ENCODE measurements at places on chromosomes 7 and 10.

DNA sequence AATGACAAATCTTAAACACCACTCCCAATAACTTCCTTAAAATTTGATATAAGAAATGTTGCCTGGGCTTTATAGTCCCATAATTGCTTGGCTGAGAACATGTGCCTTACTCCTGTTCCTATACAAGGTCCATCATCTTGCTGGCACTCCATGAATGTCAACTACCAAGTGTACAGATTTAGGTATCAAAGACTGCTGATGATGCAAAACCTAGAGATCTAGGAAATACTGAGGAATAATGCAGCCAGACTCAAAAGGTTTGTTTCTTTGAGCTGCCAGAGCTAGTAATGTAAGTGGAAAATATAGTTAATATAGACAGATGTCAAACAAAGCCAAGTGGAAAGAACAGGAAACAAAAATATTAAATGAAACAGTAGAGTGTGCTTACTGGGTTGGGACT is 121.1 kb downstream of the DYNC1I1 start:
- no peak for DNase-seq

- no peak for DNase-seq
Measured at GRCh38 chr10:44865289-44865671, 45.9 kb upstream of the TMEM72 start.

- DNase-seq = no peak
Measured at GRCh38 chr10:24277771-24278170, 68.8 kb downstream of the KIAA1217 start.

GRCh38 chr10:119416855-119417254 is 125.7 kb downstream of the RGS10 start:
- DNase-seq = no peak

GRCh38 chr10:132158122-132158741 is 28.5 kb upstream of the DPYSL4 start:
- no peak for DNase-seq

- DNase-seq = no peak
Measured at GRCh38 chr7:143396625-143397556, 11.8 kb downstream of the EPHA1 start.

DNA sequence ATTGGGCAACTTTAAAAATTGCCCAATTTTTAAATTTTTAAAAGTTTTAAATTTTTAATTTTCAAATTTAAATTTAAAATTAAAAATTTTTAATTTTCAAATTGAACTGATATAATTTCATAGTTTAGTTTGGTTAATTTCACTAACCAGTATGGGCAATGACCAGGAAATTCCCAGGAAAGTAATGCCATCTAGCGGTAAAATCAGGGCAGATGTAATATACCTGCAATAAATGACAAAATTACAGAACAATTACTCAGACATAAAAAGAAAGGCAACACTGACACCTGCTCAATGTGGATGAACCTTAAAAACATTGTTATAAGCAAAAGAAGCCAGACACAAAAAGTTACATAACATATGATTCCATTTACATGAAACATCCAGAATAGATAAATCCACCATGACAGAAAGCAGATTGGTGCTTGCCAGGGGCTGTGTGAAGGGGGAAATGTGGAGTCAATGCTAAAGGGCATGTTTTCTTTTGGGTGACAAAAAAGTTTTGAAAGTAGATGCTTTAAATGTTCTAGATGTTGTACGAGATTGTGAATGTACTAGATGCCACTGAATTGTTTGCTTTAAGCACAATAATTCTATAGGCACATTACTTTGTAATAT is 28.6 kb upstream of the SLC16A12 start:
- no peak for DNase-seq

GRCh38 chr10:99976886-99977665 is 32.7 kb downstream of the DNMBP start:
- no peak for DNase-seq

GRCh38 chr10:3354174-3354900 is 181.8 kb upstream of the PITRM1 start:
- no peak for DNase-seq

GRCh38 chr10:97450828-97451227 is 4.9 kb downstream of the ZDHHC16 start:
- no peak for DNase-seq

- DNase-seq = peak; percentile 38
Measured at GRCh38 chr7:2637505-2638223, 5.9 kb downstream of the TTYH3 start.

GRCh38 chr7:92841192-92841591 is 4.8 kb upstream of the CDK6 start:
- DNase-seq = no peak

DNA sequence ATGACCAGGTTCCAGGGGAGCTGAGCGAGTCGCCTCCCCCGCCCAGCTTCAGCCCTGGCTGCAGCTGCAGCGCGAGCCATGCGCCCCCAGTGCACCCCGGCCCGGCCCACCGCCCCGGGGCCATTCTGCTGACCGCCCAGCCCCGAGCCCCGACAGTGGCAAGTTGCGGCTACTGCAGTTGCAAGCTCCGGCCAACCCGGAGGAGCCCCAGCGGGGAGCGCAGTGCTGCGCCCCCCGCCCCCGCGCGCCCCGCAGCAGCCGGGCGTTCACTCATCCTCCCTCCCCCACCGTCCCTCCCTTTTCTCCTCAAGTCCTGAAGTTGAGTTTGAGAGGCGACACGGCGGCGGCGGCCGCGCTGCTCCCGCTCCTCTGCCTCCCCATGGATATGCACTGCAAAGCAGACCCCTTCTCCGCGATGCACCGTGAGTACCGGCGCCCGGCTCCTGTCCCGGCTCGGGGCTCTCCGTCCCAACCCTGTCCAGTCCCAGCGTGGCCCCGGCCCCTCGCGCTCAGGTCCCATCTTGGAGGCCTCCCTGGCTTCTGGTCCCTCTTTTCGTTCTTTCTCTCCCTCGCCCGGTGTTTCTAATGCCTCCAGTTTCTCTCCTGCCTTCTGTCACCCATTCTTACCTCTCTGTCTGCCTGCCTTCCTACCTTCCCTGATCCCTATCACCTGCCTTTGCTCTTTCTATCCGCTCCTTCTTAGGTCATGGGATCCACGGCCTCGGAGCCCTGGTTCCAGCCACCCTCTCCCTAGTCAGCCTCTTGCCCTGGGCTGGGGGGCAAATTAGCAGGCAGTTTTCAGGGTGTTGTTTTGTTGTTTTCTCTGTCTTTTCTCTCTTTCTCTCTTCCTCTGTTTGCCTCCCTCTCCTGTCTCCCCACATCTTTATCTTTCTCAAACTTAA is 751 bp downstream of the PAX2 start:
- no peak for DNase-seq

DNA sequence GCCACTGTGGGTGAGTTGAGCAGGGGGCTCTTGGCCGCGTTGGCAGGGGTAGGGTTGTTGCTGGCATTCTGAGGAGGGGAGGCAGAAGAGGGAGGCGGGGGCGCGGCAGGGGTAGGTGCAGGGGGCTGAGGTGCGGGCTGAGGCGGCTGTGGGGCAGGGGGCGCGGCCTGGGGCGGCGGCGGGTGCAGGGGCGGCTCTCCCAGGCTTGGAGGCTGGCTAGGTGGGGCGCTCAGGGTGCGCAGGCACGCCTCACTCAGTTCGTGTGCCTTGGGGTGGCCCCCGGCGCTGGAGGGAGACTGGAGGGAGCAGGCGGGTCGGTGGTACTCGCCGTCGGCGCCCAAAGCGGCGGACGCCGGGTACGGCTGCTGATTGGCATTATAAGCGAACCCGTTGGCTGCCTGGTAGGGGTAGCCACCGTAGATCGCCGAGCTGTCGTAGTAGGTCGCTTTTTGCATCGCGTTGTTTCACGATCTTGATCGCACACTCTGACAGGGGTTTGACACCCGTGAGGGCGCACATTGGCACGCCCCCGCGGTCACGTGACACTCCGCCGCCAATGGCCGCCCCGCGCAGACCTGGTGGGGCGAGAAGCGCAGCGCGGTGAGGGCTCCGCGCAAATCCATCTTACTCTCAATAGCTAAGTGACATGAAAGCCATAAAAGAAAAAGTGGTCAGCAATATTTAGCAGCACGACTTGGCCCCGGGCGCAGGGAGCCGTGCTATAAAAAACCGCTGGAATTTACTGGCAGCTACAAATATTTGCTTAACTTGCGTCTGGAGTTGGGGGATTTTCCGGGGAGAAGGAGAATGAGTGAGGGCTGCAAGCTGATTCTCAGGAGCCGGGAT is 7.9 kb upstream of the HOXA2 start:
- no peak for DNase-seq

- DNase-seq = no peak
Measured at GRCh38 chr7:16926283-16926682, 44.5 kb upstream of the AGR3 start.

DNA sequence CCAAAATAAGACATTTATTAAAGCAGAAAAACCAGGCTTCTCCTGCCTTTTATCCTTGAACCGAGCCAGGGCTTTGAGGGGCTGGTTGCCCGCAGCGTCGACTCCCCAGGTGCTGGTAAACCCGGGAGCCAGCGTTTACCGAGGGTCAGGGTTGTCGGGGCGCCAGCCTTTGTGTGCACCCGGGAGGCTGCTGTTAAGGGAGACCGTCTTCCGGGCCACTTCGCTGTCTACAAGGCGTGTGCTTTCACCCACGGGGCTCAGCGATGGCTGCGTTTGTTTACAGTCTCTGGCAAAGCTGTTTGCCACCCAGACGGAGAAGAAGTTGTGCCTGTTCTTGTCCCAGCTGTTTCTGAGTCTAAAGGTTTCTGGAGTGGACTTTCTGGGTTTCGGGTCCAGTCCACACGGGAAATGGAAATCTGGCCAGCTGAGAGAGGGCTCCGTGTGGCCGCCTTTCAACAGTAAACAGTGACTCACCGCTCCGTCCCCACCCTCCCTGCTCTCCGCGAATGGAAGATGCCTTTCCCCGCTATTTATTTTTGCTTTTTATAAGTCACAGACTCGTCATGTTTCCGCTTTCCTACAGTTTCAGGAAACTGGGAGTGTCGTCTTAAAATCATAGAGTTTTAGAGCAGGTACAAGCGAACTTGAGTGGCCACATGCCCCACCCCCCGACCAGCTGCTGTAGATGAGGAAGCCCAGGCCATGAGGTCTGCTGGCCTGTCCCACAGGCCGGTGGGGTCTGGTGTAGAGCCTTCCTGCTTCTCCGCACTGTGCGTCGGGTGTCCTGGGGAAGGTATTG is 2.2 kb downstream of the MAFK start:
- no peak for DNase-seq

DNA sequence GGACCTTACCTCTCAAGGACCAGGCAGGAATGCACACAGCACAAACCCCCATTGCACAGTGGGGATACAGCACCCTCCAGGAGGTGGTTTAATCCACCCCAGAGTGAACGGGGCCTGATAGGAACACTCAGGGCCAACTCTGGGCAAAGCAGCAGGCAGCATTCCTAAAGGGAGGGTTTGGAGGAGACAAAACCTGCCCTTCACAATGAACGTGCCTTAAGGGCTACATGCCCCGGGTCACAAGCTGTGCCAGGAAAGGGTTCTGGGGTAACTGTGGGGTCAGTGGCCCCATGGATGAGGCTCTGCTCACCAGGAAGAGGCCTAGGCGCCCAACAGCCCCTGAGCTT is 1.1 kb downstream of the GPRIN2 start:
- DNase-seq = no peak

DNA sequence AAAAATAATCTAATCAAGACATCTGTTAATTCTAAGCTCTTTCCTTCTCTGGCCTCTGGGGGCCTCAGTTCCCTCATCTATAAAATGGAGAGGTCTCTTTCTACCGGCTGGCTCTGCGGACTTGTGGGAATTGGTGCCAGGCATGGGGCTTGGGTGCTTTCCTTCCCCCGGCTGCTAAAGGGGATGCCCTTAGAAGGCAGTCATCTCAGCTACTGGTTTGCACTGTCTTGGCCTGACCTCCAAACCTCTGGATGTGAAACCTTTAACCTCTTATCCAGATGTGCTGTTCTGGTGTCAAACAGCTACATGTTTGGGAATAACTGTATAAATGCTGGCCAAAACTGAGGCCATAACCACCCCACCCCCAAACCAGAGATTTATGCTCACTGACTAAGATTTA is 320.0 kb downstream of the RPS24 start:
- no peak for DNase-seq

DNA sequence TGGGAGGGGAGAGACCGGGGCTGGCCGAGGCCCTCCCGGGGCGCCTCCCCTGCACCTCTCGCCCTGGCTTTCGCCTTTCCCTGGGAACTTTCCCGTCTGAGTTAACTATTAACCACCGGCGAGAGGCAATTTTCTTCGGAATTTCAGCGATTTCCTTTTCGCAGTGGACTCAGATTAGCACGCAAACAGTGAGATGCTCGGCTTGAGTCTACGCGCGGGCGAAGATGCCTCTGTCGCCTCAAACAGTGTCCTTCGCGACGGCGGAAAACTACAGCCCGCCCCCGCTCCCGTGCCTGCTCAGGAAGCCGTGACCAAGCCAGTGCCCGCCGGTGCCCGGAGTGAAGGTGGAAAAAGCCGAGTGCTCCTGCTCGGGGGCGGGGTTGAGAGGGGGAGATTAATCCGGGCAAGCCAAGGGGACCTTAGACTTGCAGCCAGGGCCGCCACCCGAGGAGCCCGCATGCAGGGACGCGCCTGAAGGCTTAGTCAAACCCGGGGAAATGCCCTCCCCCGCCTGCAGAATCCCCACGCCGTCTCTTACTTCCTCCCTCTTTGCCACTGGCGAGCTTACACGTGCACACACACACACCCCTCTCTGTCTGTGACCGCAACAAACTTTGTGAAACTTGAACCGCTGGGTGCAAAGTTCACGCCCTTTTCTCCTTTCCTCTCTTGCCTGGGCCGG is 14.5 kb upstream of the PAX2 start:
- no peak for DNase-seq

All from esophagus squamous epithelium (tissue), 5 donors.